Cardiac ventricle fibroblast (primary cell): ENCODE measurements at places on chromosomes 13 and 19. TPM values are rescaled to one million over a fixed set of nuclear protein-coding genes. Genes with fewer than 3 reads are reported as not detected.

Gene P2RY11
- total RNA-seq: 5.3 and 6.8 TPM in 2 replicates

Gene IZUMO2
- not detected in 2 replicates for total RNA-seq

Gene SLITRK1
- not detected in 2 replicates for total RNA-seq

Gene FGF21
- not detected in 2 replicates for total RNA-seq

Gene CRB3
- not detected in 2 replicates for total RNA-seq

Gene ACTMAP
- total RNA-seq: 5.6 and 5.9 TPM in 2 replicates

Gene DACH1
- 0.12 and 0.39 TPM in 2 replicates for total RNA-seq

Gene PRODH2
- total RNA-seq: not detected in 2 replicates

Gene S1PR5
- total RNA-seq: not detected in 2 replicates
